ENCODE measurements at places on chromosomes 1 and 21. TPM values are rescaled to one million over a fixed set of nuclear protein-coding genes. Genes with fewer than 3 reads are reported as not detected.

GRCh38 chr1:23424293-23425192 lies at the start of gene TCEA3:
TCEA3 (minus strand) TSS chr1:23424748; CDS start chr1:23424633, 115 bp downstream.
- H3K4me3 ChIP-seq: peak within 1 kb of the TSS; percentile 84
- peak; percentile 76 for DNase-seq
- H3K27me3 ChIP-seq: no peaks in the 10 kb centered on the region
- H3K27ac ChIP-seq: peak within 1 kb of the TSS; percentile 92

DNA sequence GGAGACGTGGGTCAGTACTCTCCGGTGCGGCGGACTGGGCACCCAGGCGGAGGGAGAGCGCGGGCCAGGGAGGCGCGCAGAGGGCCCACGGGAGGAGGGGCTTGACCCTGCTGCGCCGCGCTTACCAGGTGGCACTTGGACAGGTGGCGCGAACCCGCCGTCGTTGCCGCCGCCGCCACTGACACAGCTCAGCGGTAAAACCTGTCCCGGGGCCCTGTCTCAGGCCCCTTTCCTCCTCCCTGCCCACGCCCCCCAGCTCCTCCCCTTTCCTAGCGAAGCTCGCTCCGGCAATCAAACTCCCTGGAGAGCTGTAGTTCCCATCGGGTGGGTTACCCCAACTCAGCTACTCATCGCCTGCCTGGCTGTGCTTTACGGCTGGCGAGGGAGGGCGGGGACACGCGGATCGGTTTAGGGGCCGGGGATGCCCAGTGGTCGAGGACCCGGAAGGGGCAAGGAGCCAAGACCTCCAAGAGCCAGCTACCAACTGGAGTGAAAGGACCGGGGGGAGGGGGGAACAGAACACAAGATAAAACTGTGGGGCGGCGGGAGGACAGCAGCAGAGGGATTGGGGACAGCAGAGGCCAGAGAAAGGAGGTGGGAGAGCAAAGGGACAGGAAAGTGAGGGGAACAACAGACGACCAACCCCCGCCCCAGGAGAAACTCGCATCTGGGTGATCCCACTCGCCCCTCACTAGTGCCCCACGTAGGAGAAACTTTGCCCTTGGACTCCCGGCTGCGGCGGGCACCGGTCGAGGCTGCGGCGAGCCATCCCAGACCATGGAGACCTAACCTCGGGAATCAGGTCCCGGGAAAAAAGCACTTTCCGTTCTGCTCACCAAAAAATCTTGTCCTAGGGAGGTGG lies 2.9 kb downstream of the GFI1 start:
- peak overlapping the region; percentile 47 for H3K27ac ChIP-seq
- H3K4me1 ChIP-seq: peaks cover 33% of the 10 kb centered on the region
- peaks cover 72% of the 10 kb centered on the region for H3K27me3 ChIP-seq
- H3K4me3 ChIP-seq: peak overlapping the region; percentile 63

DNA sequence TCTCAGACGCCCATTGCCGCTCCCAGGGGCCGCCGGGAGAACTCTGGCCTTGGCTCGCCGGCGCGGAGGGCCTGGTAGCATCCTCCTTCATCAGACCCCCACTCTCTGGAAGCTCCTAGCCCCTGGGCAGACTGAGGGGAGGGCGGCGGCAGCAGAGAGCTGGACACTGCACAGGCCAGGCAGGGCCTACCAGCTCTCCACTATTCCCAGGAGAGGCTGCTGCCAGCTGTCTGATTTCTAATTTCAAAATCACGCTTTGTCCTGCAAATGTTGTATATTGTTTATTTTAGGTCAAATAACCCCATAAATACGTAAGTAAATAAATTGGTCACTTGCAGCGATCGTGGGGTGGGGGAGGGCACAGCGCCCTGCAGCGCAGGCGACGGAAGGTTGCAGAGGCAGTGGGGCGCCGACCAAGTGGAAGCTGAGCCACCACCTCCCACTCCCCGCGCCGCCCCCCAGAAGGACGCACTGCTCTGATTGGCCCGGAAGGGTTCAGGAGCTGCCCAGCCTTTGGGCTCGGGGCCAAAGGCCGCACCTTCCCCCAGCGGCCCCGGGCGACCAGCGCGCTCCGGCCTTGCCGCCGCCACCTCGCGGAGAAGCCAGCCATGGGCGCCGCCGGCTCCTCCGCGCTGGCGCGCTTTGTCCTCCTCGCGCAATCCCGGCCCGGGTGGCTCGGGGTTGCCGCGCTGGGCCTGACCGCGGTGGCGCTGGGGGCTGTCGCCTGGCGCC lies at the start of gene MTARC1:
Gene MTARC1, plus strand, starts transcription at position 577 of the 732 bp plus-strand sequence. Its CDS starts 32 bp downstream, at position 609.
- H3K4me3 ChIP-seq: peak within 1 kb of the TSS; percentile 56
- H3K4me1 ChIP-seq: no peaks in the 10 kb centered on the region
- H3K36me3 ChIP-seq: no peaks in the 10 kb centered on the region

GRCh38 chr1:116769994-116770393 lies 15.8 kb downstream of the CD2 start:
- H3K27ac ChIP-seq: peak overlapping the region; percentile 18
- H3K27me3 ChIP-seq: no peaks in the 10 kb centered on the region

DNA sequence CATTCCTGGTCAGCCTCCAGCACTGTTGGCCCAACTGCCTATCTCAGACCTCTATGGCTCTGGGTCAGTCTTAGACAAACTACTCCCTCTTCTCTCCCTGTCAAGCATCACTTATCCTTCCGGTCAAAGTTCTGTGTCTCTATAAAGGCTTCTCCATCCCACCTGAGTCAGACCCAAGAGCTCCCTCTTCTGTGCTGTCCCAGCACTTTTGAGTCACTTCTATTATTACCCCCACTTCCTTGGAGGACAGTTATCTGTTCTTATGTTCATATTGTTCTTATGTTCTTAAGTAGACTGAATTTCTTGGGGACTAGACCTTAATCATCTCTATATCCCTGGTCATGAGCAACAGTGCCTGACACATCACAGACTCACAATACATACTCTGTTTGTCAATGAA lies 29.2 kb upstream of the IL10 start:
- H3K4me3 ChIP-seq: no peak overlapping the region
- no peaks in the 10 kb centered on the region for H3K36me3 ChIP-seq
- no peaks in the 10 kb centered on the region for H3K27me3 ChIP-seq
- no peak for DNase-seq
- H3K27ac ChIP-seq: no peak overlapping the region

- no peaks in the 10 kb centered on the region for H3K36me3 ChIP-seq
- H3K4me1 ChIP-seq: peaks cover 13% of the 10 kb centered on the region
- H3K4me3 ChIP-seq: no peak overlapping the region
- H3K27ac ChIP-seq: no peak overlapping the region
- no peak for DNase-seq
- H3K27me3 ChIP-seq: no peaks in the 10 kb centered on the region
Measured at GRCh38 chr1:241612533-241613477, 27.4 kb downstream of the CHML start.

DNA sequence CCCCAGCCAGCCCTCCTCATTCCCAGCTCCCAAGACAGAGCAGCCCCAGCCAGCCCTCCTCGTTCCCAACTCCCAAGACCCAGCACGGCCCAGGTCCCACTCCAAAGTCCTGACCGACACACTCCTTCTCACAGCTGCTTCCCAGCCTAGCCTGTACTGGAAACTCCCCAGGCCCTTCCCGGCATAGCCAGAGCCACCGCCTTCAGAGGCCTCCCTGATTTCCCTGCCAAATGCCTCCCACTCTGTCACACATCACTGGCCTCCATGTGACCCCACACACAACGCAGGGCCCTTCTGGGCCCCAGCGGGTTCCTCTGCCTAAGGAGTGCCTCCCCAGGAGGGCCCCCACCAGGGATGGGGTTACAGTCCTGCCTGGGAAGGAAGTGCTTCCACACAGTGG lies 2.8 kb downstream of the UBE2J2 start:
- no peak overlapping the region for H3K4me3 ChIP-seq
- H3K27ac ChIP-seq: no peak overlapping the region
- H3K27me3 ChIP-seq: no peaks in the 10 kb centered on the region
- H3K4me1 ChIP-seq: peaks cover 16% of the 10 kb centered on the region
- DNase-seq: no peak

GRCh38 chr1:61157468-61157987 lies 75.2 kb downstream of the NFIA start:
- no peaks in the 10 kb centered on the region for H3K4me1 ChIP-seq
- no peak overlapping the region for H3K4me3 ChIP-seq
- H3K27ac ChIP-seq: no peak overlapping the region
- no peaks in the 10 kb centered on the region for H3K27me3 ChIP-seq
- no peaks in the 10 kb centered on the region for H3K36me3 ChIP-seq

DNA sequence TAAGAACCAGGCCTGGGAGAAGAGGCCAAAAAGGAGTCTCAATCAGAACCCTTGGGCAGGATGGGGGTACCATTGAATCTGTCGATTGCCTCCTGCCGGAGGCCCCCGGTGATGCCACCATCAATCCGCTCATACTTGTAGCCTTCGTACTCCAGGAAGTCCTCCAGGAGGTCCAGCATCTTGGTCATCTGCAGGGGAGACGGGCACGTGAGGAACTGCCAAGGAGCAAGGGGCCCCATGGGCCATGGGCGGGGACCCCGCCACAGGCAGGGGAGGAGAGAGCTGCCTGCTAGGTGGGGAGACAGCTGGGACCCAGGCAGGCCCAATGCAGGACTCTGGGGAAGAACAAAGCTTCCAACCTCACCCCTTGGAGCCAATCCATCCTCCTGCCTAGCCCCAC lies 48.6 kb downstream of the CHD5 start:
- no peak for DNase-seq
- no peaks in the 10 kb centered on the region for H3K36me3 ChIP-seq
- H3K27me3 ChIP-seq: no peaks in the 10 kb centered on the region
- no peak overlapping the region for H3K4me3 ChIP-seq
- H3K4me1 ChIP-seq: no peaks in the 10 kb centered on the region

DNA sequence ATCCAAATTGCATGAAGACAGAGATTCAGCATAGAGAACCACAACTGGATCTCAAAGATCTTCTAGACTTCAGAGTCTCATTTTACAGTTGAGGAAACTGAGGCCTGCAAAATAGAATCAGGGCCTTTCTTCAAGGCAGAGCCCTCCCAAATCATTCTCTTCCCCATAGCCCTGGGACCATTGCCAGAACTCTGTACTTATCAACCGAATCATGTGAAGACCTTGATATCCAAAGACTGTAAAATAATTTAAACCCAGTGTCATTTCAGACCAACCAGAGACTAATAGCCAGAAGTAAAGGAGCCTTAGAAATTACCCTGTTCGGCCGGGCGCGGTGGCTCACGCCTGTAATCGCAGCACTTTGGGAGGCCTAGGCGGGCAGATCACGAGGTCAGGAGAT lies 90.1 kb downstream of the DTL start:
- H3K36me3 ChIP-seq: no peaks in the 10 kb centered on the region
- H3K27ac ChIP-seq: peak overlapping the region; percentile 53
- peak; percentile 70 for DNase-seq
- no peaks in the 10 kb centered on the region for H3K4me1 ChIP-seq
- no peaks in the 10 kb centered on the region for H3K27me3 ChIP-seq

- no peak for DNase-seq
- no peaks in the 10 kb centered on the region for H3K27me3 ChIP-seq
- no peaks in the 10 kb centered on the region for H3K4me1 ChIP-seq
- no peaks in the 10 kb centered on the region for H3K36me3 ChIP-seq
- H3K27ac ChIP-seq: no peak overlapping the region
- H3K4me3 ChIP-seq: no peak overlapping the region
Measured at GRCh38 chr1:158716335-158716734, 4.2 kb downstream of the OR6K3 start.

GRCh38 chr1:61378494-61379180 lies 296.3 kb downstream of the NFIA start:
- H3K27me3 ChIP-seq: no peaks in the 10 kb centered on the region
- H3K4me1 ChIP-seq: no peaks in the 10 kb centered on the region
- H3K36me3 ChIP-seq: no peaks in the 10 kb centered on the region
- no peak overlapping the region for H3K27ac ChIP-seq

GRCh38 chr1:172980456-172980855 lies 70.3 kb downstream of the TNFSF18 start:
- H3K27ac ChIP-seq: no peak overlapping the region
- H3K4me1 ChIP-seq: no peaks in the 10 kb centered on the region
- H3K27me3 ChIP-seq: no peaks in the 10 kb centered on the region
- H3K36me3 ChIP-seq: no peaks in the 10 kb centered on the region

DNA sequence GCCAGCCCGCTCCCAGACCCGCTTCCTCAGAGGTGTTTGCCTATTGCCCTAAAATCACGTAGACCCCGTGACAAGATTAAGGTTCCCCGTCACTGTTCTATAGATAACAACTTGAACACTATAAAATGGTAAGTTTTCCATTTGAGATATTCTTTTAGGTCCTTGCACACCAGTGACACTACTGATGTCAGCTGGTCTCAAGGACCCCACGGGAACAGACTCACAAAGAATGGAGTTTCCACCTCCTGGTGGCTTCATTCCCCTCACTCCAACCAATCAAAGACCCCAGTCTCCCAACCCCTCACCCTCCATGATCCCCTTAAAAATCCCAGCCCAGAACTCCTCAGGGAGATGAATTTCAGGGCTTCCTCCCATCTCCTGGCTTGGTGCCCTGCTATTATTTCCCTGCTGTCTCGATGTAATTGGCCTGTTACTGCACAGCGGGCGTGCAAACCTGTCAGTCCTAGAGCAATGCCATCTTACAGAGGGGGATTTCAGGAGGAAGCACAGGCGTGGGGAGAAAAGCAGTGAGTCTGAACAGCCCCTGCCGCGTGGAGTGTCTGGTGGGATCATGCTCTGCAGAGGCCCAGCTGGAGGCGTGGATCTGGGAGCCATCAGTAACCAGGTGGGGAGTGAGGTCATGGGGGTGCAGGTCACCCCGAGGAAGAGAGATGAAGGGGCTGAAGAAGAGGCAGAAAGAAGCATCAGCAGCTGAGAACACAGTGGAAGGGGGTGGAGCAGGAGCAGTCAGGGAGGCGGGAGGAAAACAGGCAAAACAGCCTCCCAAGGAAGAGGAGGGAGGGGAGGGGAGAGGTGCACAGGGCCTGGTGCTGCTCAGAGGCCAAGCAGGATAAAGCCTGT lies 35.1 kb upstream of the LBR start:
- H3K27ac ChIP-seq: peak overlapping the region; percentile 14
- peak; percentile 70 for DNase-seq
- no peaks in the 10 kb centered on the region for H3K27me3 ChIP-seq
- H3K4me1 ChIP-seq: peaks cover 6% of the 10 kb centered on the region

The CFH gene
- 20.5 TPM for total RNA-seq

The PPFIA4 gene
- 7.3 TPM for total RNA-seq

The TRIM17 gene
- total RNA-seq: 0.21 TPM

The OR14K1 gene
- total RNA-seq: not detected

The PADI4 gene
- total RNA-seq: not detected

The ARV1 gene
- 39.6 TPM for total RNA-seq
